HEK293T (cell line): ENCODE measurements at places on chromosomes 7 and 10.
A peak's percentile ranks its signal among the peaks of the same experiment; 100 is the strongest.

DNA sequence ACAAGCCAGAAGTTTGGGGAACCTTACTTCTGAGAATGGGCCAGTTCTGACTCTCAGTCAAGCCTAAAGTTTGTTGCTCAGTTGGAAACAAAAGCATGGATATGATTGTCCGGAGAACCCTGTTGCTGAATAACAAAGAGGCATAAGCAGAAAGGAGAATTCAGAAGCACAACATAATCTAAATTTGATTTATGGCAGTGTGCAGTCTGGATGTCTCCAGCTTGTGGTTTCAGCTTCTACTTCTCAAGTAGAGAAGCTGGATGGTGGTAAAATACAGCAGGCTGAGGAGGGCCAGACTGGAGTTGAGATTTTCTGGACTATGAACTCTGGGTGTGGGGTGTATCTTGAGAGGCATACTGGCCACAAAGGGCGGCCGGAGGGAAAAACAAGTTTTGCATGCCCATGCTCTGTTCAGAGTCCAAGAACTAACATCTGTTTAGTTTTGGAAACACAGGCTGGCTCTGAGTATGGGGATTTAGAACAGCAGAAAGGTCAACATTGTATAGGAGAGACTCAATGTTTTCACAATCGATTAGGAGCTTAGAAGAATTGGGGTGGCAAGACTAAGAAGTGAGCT lies 592.9 kb downstream of the CNTNAP2 start:
- no peak for DNase-seq

DNA sequence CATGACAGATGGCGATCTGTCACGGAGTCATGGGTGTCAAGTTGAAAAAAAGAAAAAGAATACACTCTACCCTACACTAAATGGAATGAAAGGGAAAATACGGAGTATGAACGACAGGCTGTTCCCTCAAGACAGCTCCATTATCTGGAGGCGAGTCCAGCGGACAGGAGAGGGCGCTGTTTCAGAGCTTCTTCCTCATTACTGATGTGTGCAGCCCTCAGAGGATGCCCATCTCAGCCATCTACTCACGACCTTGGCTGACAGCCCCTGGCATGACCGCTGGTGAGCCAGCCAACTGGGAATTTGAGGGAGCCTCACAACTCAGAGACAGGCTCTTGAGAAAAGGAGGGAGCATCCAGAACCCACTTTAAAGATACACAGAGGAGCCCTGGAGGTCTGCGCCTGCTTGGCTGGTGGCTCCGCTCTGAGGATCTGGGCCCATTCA lies 49.6 kb upstream of the SMNDC1 start:
- DNase-seq: peak; percentile 84

- no peak for DNase-seq
Observed at GRCh38 chr7:93973134-93973533, 31.0 kb downstream of the BET1 start.

DNA sequence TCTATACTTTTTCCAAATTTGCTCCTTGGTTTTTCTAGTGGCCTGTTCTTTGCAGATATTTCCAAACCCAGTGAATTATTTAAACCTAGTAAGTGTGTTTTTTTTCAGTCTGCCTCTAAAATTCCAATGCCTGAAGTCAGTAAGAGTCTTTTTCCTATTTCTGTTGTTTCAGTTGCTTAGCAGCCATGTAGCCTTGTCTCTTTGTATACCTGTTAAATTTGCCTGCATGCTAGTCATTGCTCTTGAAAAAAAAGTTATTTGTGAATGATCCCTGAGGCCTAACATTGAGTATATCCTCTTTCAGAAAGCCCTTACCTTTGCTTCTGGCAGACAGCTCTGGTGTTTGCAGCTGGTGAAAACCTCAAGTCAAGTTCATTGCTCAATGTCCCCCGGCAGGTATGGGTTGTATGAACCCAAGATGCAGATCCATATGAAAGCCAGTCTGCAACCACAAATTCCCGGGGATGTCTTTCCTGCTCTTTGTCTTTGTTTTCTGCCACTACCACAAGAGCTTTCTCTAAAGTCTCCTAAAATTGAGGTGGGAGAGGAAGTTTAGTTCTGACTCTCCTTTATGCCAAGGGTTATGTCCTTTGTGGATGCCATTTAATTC lies 35.7 kb downstream of the CH25H start:
- no peak for DNase-seq

DNA sequence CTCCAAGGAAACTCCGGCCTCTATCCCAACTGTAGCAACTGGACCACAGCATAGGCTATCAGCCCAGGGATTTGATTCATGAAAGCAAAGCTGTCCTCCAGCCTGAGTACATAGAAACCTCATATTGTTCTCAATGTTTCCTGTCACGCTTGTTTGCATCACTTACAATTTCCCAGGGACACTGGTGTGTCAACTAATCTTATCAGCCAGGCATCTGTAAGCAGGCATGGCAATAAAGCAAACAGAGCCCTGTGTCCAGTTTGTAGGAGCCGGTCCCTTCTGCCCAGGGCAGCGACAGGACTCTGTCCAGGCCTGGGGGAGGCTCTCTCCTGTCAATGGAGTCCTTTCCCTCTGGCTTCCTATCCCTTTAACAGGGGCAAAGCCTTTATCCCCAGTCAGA lies 23.0 kb upstream of the CDHR3 start:
- no peak for DNase-seq
